ENCODE measurements at places on chromosomes 5 and 9.
A peak's percentile ranks its signal among the peaks of the same experiment; 100 is the strongest.

GRCh38 chr5:87551911-87552310 is 139.2 kb upstream of the CCNH start:
- DNase-seq: no peak

GRCh38 chr9:37994639-37995347 is 74.2 kb downstream of the SHB start:
- DNase-seq: peak; percentile 61

GRCh38 chr5:33316773-33317172 is 124.0 kb upstream of the TARS1 start:
- DNase-seq: no peak

DNA sequence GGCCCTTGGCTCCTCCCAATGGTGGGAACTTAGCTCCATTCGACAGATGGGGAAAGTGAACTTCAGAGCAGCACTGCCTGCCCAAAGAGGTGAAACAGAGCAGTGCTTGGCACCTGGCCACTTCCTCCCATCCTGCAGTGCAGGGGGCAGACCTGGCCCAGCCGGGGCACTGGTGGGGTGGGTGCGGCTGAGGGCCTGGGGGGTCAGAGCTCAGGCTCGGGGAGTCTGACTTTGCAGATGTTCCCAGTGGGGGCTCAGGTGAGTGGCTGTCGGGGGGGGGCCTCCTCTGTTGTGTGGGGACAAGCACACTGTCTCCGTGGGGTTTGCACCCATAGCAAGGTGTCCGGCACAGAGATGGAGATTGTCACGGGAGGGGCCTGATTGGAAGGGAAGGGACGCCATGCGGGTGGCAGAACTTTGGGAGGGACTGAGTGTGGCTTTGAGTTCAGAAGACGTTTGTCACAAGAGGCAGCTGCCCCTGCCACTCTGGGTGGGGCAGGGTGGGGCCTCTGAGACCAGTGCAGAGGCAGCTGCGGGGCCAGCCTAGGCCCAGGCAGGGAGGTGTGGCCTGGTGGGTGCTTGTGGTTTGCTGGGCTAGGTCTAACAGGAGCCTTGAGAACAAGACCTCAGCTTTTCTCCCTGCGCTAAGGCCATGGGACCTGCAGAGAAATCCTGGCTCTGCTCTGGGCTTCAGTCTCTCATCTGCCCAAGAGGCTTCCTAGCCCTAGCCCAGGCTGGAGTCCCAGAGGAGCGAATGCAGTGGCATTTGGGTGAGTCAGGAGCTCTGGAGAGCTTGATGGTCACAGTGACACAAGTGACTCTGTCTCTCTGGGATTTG is 2.5 kb downstream of the MYMK start:
- DNase-seq: no peak

DNA sequence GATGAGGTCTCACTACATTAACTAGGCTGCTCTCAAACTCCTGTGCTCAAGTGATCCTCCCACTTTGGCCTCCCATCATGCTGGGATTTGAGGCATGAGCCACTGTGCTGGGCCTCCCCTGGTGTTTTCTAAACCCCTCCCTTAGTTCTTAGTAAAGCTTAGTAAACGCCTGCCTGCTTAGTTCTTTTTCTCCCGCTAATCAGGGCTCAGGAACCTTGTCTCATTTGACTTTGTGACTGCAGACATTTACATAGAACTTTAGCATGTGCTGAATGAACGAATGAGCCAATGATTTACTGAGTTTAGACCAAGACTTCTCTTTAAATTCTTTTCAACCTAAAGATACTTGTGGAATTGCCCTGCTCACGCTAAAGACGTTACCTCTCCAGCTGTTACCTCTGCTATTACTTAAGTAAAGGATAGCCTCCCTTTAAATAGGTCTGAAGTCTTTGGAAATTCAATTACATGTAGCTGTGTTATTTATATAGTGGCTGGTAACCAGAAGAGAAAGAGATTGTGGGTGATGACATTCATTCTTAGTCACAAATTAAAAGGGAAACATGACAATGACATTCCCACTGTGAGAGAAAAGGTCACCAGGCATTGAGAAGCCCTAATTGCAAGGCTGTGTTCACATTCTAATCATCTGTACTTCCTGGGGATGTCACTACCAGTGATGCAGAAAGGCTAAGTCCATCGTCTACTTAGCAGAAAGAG is 18.6 kb upstream of the SUSD1 start:
- DNase-seq: no peak

DNA sequence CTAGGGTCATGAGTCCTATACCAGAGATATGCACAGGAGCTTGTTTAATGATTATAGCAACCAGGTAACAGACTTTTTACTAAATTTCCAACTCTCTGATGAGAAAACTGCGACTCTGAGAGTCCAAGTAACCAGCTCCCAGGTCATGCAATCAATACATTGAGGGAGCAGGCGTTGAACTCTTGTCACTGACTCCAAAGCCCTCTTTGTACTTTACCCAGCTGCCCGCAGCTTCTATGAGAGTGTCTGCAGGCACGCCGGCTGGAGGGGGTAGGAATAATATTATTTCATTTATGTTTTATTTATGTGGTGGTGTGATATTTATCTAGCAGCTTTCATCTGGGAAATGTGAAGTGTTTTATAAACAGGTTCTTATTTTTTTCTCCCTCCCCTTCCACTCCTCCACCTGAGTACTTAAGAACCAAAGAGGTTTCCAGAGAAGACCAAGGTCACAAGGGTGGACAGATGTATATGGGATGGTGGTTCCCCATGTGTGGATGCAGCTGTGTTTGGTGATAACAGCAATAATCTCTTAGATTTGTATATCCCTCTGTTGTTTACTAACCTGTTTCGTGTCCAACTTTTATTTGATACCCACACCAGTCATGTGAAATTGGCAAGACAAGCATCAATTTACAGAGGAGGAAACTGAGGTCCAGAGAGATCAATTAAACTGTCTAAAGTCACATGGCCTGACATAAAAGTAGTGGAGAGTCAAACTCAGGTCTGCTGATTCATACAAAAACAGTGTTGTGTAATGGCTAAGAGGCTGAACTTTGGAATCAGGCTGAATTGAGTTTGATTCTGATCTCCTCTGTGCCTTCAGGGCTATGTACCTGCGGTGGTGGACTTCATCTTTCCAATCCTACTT is 140.2 kb upstream of the TRIM32 start:
- DNase-seq: no peak

DNA sequence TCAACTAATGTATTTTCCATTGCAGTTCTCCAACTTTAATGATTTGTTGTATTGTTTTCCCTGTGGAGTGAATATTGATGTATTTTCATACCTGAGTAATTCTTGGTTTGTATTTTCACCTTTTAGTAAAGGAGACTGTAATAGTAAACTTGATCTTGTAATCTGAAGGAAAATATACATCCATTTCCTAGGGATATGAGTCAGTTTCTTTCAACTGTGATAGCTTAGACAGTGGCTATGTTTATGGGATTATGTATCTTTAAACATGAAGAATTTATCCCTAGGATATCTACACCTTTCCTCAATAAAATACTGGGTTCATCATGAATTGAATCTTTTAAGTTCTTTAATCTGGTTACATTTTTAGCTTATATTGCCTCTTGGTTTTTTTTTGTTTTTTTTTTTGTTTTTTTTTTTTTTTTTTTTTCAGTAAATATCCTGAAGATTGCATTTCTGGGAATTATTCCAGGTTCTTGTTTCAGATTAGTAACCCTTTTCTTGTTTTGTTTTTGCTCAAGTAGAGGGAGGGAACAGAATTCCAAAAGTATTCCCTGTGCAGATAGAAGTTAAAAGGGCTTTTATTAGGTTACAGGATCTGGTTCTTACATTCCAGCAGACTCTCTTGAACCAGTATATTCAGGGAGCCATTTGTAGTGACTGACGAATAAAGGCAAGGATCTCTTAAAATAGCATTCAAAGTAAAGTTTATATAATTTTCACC is 7.1 kb downstream of the WDR36 start:
- DNase-seq: no peak

DNA sequence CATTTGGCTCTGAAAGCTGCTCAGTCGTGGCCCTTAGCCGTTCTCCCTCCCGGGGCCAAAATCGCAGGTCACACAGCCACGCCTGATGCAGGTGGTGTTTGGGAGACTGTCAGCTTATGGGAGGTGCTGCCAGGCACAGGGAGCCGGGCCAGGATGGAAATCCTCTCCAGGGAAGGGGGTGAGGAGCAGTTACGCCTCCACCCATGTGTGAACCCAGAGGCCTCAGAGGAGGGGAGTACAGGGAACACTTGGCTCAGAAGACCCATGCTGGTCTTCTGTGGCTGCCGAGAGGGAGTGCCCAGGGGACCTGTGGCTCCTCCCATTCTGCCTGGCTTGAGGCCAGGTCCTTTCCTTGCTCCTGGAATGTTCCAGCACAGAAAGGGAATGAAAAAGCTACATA is 3.6 kb upstream of the OLFM1 start:
- no peak for DNase-seq

- DNase-seq: no peak
Measured at GRCh38 chr5:140398379-140398811, 3.2 kb upstream of the ANKHD1 start.

DNA sequence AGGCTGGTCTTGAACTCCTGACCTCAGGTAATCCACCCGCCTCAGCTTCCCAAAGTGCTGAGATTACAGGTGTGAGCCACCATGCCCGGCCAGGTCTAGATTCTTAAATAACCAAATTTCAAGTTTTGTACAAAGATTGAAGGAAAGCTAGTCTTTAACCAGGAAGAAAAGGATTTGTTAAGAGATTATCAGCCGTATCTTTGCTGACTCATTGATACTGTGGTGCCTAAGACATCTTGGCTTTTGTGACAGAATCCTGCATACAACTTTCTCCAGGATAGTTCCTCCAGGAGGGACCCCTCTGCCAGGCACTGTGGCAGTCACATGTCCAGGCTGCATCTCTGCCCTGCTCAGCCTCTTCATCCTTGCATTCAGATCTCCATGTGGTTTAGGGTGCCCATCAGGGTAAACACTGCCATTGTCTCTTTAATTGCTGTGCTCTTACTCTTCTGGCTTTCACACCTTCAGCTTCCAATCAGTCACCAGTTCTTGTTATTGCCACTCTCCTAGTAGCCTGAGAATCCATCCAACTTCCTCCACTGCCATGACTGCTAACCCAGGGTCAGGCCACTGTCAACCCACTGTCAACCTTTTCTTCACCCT is 10.0 kb downstream of the MAP3K1 start:
- DNase-seq: no peak

DNA sequence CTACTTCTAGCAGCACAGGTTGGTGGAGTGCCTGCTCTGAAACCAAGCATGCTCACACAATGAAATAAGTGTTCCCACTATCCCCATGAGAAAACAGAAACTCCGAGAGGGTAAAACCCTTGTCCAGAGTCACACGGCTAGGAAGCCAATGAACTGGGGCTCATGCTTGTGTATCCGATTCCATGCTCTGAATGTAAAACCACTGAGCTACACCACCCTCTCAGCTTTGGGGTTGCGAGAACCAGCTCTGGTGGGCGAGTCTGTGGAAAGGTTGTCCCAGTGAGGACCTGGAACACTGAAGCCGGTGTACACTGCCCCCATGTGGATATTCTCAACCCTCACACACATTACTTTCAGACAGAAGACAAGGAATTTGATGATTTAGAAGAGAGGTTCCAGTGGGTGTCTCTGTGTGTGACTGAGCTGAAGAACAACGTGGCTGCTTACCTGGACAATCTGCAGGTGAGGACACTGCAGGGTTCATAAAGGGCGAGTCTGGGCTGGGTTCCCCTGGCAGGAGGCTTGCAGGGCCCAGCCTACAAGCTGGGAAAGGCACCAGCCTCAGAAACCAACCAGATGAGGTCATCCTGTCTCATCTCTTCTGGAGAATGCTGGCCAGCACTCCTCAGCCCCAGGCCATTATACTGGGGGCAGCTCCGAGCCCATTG is 37.4 kb downstream of the ARHGEF37 start:
- DNase-seq: peak; percentile 42

GRCh38 chr9:36976371-36977030 is 57.6 kb downstream of the PAX5 start:
- no peak for DNase-seq

GRCh38 chr9:108386859-108387384 is 468.9 kb downstream of the ACTL7B start:
- no peak for DNase-seq

DNA sequence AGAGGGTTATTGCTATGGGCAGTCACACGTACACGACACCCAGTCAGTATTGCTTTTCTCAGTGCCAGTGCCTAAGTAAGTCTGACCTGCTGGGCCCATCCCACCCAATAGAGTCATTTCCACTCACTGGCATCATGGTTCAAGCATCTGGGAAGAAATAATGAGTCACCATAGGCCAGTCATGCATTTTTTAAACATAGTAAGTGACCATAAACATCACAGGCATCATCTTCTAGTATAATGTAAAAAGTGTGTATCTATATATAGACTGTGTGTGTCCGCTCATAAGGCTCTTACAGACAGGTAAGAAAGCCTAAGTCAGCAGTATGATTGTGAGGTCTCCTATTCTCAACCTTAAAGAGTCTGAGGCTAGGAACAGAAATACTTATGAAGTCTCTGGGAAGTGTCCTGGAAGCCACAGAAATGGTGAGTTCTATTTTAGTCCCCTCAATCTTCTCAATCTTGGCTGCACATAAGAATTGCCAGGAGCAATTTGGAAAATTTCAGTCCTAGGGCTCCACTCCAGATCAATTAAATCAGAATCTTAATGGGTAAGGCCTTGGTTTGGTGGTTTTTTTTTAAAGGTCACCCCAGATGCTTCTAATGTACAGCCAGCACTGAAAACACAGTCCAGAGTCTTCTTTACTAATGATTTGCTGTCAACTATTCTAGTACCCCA is 65.2 kb downstream of the ZNF366 start:
- no peak for DNase-seq

GRCh38 chr9:109108318-109108717 is 11.4 kb downstream of the TMEM245 start:
- no peak for DNase-seq

DNA sequence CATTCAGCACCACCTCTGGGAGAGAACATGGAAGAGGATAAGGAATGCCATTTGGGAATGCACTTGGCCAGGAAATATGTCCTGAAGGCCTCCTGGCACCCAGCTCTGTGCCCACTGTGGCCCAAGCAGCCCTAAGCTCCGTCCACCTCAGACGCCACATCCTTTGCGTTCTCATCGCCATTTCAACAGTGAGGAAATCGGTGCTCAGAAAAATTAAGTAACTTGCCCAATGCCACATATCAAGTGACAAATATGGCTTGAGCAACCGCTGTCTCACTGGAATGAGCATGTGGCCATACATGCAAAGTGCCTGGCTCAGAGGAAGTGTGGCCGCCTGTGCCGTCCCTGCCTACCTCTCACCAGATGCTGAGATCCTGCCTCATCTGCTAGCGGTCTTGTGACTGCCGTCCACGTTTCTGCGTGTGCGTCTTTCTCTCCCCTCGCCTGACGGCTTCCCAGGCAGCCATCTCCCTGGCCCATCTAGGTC is 984 bp upstream of the DOK3 start:
- no peak for DNase-seq

GRCh38 chr5:174692982-174693422 is 31.4 kb upstream of the MSX2 start:
- no peak for DNase-seq

Data from GDM1 (cell line).